ENCODE measurements at places on chromosomes 5 and 9.

GRCh38 chr9:3575821-3576220, 50.0 kb upstream of the RFX3 start:
- no peak for DNase-seq

- no peak for DNase-seq
Measured at GRCh38 chr9:33453286-33453860, 6.0 kb upstream of the AQP3 start.

DNA sequence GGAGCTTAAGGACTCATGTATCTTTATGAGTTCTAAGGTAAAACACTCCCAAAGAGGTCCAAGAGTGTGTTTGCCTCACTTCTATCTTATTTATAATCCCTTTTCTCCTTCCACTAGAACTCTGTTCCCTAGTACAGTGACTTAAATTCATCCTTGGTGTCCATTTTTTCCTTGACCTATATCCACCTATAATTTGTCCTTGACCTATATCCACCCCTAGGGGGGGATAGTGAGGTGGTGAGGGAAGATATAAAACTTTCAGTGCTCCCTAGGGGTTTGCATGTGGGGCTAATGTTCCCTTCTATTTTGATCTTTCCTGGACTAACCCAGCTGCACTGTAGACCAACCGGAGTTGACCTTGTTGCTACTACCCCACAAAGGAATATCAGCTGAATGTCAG, 83.5 kb upstream of the GNAQ start:
- no peak for DNase-seq

GRCh38 chr5:41371738-41372137, 138.7 kb downstream of the PLCXD3 start:
- DNase-seq: no peak

GRCh38 chr9:69397384-69398214, 72.6 kb downstream of the ENTREP1 start:
- no peak for DNase-seq

DNA sequence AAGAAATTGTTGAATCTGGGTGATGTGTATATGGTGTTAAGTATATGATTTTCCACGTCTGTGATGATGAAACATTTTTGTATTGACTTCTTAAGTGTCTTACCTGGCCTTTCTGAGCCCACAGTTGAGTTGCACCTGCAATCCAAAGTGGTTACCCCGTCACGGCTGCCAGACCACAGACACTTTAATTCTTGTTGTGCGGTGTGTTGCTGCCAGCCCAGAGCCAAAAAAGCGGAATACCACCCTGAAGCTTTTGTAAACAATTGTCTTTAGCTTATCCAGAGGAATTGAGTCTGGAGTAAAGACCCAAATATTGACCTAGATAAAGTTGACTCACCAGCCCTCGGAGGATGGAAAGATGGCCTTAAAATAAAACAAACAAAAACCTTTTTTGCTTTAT, 35.1 kb downstream of the MTAP start:
- DNase-seq: no peak

DNA sequence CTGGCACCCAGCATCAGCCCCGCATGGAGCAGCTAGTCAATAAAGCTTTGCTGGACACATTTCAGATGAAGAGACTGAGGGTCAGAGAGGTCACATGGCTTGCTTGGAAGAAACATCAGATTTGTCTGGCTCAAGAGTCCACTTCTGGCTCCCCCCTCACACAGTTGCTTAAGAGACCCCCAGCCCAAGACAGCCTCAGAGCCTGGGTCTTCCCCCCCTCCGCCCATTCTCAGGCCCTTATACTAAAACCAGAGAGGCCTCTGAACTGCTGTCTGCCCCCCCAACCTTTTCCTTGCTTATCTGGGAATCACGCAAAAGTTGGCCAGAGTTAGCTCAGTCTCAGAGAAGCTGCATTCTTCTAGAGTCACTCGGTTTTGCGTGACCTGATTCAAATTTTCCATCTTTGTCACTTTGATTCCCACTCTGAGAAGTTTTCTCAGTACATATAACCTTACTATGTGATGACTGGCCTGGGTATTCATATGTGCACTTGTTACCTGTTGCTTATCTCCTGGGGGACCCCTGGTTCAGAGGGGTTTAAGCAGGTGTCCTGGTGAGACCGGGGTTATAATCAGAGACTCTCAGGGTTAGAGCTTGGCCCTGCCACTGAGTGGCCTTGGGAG, 145.4 kb upstream of the IER5L start:
- DNase-seq: no peak

GRCh38 chr5:14707811-14708390, 43.4 kb downstream of the OTULIN start:
- no peak for DNase-seq

- DNase-seq: no peak
Measured at GRCh38 chr9:16884952-16885513, 14.6 kb upstream of the BNC2 start.

- no peak for DNase-seq
Measured at GRCh38 chr9:133775951-133776905, 38.1 kb upstream of the SARDH start.

- no peak for DNase-seq
Measured at GRCh38 chr9:136308006-136308701, 4.3 kb upstream of the CCDC187 start.

GRCh38 chr9:33468797-33469621, 4.7 kb downstream of the NOL6 start:
- DNase-seq: no peak

- no peak for DNase-seq
Measured at GRCh38 chr5:14414656-14415023, 167.0 kb upstream of the OTULINL start.

DNA sequence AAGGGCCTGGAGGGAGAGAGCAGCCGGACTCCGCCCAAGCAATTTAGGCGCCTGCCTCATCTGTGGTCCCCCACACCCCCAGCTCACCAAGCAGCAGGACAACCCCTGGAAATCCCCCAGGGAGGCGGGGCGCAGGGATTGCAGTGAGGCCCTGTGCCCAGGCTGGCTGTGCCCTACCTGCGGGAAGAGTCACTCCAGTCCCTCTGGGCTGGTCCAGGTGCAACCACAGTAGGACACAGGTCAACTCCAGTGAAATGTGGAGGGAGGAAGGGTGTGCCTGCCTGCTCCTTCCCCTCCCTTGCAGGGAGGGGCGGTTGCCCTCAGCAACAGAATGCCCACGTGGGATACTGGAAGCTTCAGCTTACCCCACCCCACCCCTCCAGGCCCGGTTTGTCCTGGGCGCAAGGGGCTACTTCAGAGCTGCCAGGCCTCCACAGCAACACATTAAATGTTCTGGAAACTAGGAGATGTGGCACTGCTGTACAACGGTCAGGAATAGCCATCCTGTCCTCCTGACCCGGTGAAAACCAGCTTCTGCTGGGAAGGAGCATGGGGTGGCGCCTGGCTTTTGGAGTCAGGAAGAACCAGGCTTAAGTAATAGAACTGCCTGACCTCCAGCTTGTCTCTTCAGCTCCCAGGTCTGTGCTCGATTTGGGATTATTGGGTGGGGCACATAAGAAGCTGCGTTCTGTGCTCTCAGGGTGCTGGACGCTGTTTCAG, 22.5 kb downstream of the ABO start:
- no peak for DNase-seq

GRCh38 chr5:100647461-100648230, 112.5 kb downstream of the FAM174A start:
- DNase-seq: no peak

Data from NCI-H1930 (cell line).